ENCODE measurements at places on chromosomes 11 and 22.

GRCh38 chr22:18154821-18155390 is 4.9 kb downstream of the USP18 start:
- DNase-seq = no peak

- DNase-seq = peak; percentile 49
Measured at GRCh38 chr22:21102659-21103267, 57.0 kb downstream of the LRRC74B start.

DNA sequence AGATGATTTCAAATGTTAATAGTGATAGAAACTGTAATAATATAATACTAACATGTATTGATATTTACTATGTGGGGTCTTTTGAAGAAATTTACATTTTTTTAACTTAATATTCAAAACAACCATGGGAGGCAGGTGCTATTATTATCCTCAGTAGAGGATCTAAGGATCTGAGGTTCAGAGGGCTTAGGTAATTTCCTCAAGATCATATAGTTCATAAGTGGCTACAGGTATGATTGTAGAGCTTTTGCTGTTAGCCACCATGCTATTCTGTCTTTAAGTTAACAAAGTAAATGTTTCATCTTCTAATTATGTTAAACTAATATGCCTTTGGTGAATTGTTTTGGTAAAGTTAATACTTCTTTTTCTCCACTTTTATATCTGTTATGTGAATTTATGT is 83.6 kb downstream of the PDE3B start:
- DNase-seq = no peak

GRCh38 chr22:33969045-33969444 is 48.8 kb upstream of the LARGE1 start:
- no peak for DNase-seq

GRCh38 chr11:21177379-21177778 is 508.0 kb downstream of the NELL1 start:
- DNase-seq = no peak

DNA sequence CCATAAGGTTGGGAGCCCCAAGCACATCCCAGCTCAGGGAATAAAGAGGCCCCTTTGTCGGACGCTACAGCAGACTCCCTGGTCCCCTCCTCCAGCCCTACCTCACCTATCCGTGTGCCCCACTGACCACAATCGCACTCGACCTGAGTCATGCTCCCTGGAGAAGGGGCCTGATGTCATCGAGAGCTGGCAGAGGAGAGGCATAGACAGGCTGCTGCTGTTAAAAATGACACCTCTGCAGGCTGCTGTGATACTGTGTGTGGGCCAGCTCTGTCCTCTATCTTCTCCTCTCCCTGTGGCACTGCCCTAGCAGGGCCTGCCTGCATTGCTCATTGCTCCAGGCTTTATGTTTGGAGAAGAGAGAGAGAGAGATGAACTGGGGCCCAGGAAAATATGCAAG is 123.4 kb upstream of the SYT13 start:
- DNase-seq = no peak

DNA sequence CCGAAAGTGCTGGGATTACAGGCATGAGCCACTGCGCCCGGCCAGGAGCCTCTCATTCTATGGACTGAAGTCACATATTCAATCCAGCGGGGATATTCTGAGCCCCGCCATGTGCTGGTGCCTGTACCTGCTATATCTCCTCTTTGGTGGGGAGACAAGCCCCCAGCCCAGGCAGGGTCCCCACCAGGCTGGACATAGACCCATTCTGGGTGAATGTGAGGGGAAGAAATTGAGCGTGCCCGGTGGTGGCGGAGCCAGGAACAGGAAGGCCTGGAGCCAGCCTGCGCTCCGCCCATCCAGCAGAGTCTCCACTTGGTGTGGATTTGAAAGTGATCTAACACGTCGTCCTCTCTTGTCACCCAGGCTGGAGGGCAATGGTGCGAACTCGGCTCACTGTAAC is 38.0 kb upstream of the CSNK1E start:
- no peak for DNase-seq

DNA sequence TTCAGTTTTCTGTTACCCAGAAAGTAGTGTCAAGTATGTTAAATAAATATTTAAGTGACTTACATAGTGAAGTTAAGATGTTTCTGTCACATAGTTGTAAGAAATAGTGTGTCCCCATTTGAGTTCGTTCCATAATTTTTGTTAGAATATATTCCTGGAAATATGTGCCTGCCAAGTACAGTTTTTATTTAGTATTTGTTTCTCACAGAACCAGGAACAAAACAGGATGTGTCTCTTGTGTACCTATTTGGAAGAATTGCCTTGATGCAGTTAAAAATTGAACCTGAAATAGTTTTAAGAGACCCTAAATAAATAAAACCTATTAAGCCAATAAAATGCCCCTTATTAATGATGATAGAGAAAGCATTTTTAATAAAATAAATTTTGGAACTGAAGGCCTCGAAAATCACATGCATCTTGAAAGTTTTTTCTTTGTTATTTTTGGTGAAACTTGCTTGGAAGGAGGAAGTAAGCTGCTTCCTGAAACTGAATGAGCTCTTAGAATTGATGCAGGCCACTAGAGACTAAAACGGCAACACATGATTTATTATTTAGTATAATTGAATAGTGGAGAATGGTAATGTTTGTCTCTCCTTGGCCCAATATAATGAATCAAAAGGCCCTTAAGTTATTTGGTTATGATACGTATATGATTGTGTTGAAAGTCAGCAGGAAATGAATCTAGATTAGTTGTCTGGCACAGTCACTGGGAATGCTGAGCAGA is 55.9 kb downstream of the SWAP70 start:
- DNase-seq = no peak

- DNase-seq = no peak
Measured at GRCh38 chr22:50641696-50642607, 14.0 kb upstream of the ARSA start.

GRCh38 chr11:122359081-122359571 is 243.1 kb upstream of the BLID start:
- no peak for DNase-seq

DNA sequence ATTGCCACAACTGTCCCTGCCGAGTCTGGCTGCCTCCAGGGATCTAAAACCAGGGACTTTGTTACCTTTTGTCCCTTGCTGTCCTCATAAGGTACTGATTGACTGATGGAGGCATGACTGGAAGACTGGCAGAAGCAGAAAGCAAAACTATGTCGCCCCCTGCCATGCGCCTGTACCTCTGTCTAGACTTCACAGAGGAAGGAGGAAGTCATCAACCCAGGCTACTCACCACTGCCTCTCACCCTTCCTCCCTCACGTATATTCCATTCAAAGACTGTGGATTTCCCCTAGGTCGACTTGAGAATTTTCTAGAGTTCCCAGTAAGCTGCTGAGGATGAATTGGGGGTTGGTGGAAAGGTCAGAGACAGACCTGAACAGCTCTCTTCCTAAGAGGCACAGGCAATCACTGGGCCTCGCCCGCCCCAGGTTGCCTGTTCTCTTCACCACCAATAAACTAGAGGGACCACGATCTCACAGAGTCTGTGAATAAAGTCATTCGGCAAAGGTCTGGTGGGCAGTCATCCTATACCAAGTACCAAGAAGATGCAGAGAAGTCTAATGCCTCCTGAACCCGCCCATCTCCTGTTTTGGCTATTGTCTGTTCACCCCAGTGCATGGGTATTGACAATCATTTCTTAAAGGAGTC is 27.5 kb upstream of the CHST1 start:
- DNase-seq = no peak

GRCh38 chr22:22855617-22856308 is 31.9 kb upstream of the IGLL5 start:
- DNase-seq = no peak

DNA sequence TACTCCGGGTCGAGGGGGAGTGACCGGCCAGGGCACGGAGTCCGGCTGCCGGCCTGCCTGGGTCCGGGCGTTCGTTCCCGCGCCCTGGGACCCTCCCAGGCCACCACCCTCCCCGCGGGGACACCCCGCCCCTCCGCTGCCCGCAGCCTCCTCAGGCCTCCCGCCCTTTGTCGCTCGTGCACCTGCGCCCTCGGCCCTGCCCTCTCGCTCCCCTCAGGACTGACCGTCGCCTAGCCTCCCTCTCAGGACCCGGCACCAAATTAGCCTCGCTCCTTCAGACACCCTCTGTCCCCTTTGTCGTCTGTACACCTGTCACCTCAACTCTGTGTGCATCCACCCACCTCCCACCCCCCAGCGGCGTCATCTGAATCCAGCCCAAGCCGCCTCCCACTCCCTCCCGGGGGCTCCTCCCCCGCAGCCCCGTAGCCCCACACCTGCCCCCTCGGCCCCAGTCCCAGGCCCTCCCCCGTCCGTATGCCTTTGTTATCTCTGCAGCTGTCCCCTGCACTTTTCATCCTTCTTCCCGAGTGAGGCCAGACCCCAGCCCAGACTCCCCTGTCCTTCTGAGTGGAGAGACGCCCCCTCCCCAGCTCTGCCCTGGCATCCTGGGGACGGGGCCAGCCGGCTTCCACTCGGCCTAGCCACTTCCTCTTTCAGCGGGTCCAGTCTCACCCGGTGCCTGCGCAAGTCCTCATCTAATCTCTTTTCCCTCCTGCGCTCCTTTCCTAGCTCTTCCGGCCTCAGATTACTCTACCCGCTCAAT is 643 bp downstream of the TIGD3 start:
- peak; percentile 50 for DNase-seq

DNA sequence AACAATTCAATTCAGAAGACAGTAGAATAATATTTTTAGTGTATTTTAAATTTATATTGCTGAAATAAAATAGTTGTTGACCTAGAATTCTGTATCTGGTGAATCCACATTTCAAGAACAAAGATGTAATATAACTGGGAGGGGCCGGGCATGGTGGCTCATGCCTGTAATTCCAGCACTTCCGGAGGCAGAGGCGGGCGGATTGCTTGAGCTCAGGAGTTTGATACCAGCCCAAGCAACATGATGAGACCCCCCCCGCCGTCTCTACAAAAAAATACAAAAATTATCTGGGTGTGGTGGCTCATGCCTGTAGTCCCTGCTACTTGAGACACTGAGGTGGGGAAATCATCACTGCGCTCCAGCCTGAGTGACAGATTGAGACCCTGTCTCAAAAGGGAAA is 72.6 kb downstream of the CD82 start:
- no peak for DNase-seq

DNA sequence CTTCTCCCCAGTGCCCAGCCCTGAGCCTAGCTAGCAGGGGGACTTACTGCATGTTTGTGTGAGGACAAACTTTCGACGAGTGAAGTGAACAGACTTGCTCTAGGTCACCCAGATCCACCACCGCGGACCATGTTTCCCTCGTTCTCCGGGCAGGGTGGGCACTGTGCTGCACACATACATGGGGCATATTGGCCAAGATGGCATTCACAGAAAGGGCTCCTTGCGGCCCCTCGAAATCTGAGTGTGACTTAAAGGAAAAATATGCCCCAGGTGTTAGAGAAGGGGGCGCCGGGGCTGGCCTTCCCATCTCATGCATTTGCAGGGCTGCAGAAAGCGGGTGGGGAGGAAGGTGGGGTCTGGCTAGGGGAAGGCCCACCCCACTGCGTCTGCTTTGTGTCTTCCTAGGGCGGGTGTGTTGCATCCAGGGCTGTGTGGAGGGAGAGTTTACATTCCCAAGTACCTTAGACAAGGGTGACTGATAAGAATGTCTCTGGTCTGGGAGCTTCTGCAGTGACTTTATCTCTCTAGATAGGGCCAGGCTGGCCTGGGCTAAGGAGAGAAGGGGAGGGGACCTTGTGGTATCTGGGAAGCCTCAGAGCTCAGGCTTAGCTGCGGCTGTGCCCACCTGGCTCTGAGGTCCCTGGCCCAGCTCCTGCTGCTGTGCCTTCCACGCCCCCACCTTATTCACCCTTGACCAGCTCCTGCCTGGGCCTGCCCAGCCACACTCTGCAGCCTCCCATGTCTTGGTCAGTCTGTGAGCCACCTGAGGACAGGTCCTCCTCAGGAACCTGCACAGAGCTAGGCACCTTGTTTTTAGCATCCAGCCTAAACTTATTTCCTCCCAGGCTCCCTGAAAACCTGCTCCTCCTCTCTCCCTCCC is 45.8 kb downstream of the LRRC32 start:
- DNase-seq = no peak

- DNase-seq = no peak
Measured at GRCh38 chr11:77316733-77317342, 15.4 kb upstream of the GDPD4 start.

DNA sequence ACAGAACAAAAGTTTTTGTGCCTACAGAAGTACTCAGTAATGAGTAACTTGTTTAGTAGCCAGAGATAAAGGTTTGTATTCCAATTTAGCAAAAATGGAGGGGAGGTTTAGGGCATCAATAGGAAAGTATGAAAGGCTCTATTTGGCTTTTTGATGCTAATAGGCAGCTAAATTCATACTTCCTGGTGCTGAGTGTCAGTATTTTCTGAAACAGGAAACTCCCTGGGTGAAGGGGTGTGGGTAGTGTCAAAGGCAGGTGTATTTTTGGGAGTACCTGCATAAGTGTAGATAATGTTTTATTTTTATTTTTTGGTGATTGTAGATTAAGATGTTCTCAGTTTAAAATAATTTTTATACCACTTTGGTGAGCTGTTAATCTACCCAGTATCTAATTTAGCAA is 29.3 kb upstream of the MMP7 start:
- DNase-seq = no peak

DNA sequence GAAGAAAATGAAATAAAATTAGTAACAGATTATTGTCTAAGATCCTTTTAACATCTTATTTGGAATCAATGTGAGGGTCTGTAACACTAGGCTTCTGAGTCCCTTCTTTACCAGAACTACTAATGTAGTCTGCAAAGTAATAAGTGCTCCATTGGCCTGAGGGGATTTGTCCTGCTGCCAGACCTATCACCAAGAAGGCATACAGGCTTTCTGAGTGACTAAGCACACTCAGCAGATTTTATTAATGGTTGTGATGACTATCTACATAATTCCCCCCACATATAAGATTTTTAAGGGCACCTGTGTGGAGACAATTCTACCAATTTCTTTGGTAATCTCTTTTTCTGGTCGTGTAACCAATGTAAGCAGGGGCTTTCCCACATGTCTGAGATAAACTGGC is 365.0 kb upstream of the FAT3 start:
- no peak for DNase-seq

DNA sequence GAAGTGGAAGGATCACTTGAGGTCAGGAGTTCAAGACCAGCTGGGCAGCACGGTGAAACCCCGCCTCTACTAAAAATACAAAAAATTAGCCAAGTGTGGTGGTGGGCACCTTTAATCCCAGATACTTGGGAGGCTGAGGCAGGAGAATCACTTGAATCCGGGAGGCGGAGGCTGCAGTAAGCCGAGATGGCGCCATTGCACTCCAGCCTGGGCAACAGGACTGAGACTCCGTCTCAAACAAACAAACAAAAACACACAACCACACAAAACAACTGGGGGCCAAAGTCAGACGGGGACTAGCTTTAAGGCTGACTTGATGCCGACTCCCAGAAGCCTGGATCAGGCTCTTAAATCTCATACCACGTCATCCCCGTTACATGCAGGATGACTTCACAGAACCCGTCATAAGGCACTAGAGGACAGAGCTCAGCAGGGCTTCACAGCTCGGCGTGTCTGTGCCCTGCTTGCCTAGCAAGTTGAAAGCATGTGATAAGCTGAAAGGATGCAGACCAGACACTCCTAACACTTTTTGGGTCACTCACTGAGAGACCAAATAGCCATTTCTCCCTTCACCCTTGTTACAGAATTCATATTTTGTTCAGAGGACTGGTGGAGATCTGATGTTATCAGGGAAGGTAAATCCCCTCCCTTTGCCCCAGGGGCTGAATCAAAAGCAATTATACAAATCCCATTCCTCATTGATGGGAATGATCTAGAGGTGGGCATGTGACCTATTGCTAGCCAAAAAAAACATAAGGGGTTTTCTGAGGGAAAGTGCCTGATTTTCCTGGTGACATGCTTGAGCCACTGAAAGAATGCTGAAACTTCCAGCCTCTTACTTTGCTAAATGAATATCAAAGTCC is 65.4 kb downstream of the GAB2 start:
- DNase-seq = no peak

GRCh38 chr11:110123003-110123402 is 29.8 kb downstream of the ZC3H12C start:
- no peak for DNase-seq

- DNase-seq = no peak
Measured at GRCh38 chr11:34495239-34495723, 18.3 kb downstream of the ELF5 start.
